Type B pancreatic cell (in vitro differentiated cells): ENCODE measurements at places on chromosomes 1 and 21. TPM values are rescaled to one million over a fixed set of nuclear protein-coding genes. Genes with fewer than 3 reads are reported as not detected.

DNA sequence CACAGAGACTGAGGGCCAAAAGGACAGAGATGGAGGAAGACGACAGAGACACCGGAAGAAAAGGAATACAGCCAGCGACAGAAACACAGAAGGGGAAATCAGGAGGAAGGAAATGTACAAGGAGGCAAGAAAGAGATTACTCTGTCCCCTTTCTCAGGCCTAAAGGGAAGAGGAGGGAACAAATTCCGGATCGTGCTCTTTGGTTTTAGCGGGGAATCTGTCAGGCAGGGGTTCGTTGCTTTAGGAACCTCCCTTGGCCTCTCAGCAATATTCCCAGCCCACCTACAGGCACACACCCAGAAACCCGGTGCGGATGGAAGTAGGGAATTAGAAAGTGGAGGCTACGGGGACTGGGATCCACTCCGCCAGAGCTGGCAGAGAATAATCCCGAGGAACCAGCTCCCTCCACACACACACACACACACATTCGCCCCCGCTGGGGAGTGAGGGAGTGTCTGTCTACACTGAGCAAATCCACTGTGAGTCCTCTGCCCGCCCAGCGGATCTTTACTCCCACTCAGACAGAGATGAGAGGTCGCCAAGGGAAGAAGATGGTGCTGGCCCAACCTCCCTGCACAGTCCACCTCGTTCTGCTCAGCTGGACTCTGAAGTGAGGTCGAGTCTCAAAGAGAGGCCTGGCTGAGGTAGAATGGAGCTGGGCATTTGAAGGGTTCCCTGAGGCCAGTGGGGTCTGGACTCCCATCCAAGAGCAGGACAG lies 5.7 kb downstream of the TAL1 start:
- H3K4me1 ChIP-seq = peaks cover under 1% of the 10 kb centered on the region
- H3K4me3 ChIP-seq = peak overlapping the region; percentile 75
- H3K27ac ChIP-seq = no peak overlapping the region
- H3K27me3 ChIP-seq = peaks cover 57% of the 10 kb centered on the region

DNA sequence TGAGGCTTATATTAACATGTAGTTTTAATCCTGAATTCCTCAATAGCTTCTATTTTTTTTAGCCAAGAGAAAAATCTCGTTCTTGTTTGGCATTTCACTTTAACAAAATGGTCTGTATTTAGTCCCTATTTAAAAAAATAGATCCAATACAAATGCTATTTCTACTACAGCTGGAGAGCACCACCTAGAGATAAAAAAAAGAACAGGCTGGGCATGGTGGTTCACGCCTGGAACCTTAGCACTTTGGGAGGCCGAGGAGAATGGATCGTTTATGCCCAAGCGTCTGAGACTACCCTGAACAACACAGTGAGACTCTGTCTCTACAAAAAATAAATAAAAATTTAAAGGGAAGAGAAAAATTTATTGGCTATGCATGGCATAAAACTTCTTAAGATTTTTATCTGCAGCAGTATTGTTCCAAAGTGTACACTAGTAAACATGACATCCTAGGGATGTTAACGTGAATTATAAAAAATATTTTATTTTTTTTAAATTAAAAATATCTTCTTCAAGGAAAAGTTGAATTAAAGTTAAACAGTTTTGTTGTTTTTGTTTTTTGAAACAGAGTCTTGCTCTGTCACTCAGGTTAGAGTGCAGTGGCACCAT lies 4.4 kb downstream of the ST7L start:
- no peak for DNase-seq
- H3K27me3 ChIP-seq = no peaks in the 10 kb centered on the region
- peak overlapping the region; percentile 55 for H3K27ac ChIP-seq
- no peak overlapping the region for H3K4me3 ChIP-seq

DNA sequence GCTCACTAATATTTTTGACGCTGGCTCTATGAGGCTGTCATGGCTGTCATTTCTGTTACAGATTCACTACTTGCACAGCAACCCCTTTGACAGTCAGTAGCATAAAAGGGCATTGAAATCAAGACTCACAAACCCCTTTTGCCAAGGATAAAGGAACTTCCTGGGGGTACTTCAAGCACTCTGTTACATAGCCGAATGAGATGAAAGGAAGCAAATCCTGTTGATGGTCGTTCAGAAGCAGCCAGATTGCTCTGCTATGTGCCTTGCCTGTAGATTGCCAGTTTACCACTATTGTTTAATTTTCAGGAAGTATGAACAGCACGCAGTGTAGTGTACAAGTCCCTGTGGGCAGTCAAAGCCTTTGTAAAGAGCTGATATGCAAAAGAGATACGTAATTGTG lies 296.2 kb downstream of the LRRIQ3 start:
- H3K27ac ChIP-seq = no peak overlapping the region
- H3K27me3 ChIP-seq = no peaks in the 10 kb centered on the region
- H3K36me3 ChIP-seq = no peaks in the 10 kb centered on the region

- no peaks in the 10 kb centered on the region for H3K27me3 ChIP-seq
- peaks cover 17% of the 10 kb centered on the region for H3K4me1 ChIP-seq
- H3K27ac ChIP-seq = peak overlapping the region; percentile 93
- no peak for DNase-seq
- peaks cover 26% of the 10 kb centered on the region for H3K36me3 ChIP-seq
Measured at GRCh38 chr1:96722958-96723357, 1.4 kb downstream of the PTBP2 start.

GRCh38 chr1:177346790-177347359 lies 176.1 kb downstream of the BRINP2 start:
- no peak overlapping the region for H3K4me3 ChIP-seq
- peaks cover 6% of the 10 kb centered on the region for H3K4me1 ChIP-seq
- peaks cover 5% of the 10 kb centered on the region for H3K27me3 ChIP-seq
- H3K27ac ChIP-seq = no peak overlapping the region
- no peaks in the 10 kb centered on the region for H3K36me3 ChIP-seq

AVPR1B gene
- total RNA-seq = 0.87 and 1.0 TPM in 2 replicates

G0S2 gene
- total RNA-seq = 0.88 and 6.4 TPM in 2 replicates
